ENCODE measurements at places on chromosomes 7 and 10. TPM values are rescaled to one million over a fixed set of nuclear protein-coding genes. Genes with fewer than 3 reads are reported as not detected.

The ACTL6B gene
- not detected for total RNA-seq

The DHX32 gene
- 19.1 TPM for total RNA-seq

GRCh38 chr10:46992803-46993561, 81.8 kb downstream of the PTPN20 start:
- H3K4me3 ChIP-seq: no peak overlapping the region
- no peaks in the 10 kb centered on the region for H3K36me3 ChIP-seq
- DNase-seq: no peak
- H3K27ac ChIP-seq: no peak overlapping the region

DNA sequence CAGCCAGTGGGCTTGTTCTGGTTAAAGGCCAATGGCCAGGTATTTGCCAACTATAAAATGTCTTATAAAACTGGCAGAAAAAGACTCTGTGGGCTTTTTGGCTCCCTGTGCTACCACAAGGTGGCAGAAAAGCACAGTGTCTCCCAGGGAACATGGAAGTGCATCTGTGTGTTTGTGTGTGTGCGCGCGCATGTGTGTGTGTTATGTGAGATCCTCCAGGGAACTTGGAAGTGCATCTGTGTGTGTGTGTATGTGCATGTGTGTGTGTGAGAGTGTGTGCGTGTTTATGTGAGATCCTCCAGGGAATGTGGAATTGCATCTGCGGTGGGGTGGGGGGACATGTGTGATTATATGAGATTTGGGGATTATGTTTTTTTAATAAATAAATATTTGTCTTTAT, 30.2 kb upstream of the ABI1 start:
- no peak overlapping the region for H3K4me3 ChIP-seq
- no peak overlapping the region for H3K27ac ChIP-seq
- H3K36me3 ChIP-seq: no peaks in the 10 kb centered on the region

DNA sequence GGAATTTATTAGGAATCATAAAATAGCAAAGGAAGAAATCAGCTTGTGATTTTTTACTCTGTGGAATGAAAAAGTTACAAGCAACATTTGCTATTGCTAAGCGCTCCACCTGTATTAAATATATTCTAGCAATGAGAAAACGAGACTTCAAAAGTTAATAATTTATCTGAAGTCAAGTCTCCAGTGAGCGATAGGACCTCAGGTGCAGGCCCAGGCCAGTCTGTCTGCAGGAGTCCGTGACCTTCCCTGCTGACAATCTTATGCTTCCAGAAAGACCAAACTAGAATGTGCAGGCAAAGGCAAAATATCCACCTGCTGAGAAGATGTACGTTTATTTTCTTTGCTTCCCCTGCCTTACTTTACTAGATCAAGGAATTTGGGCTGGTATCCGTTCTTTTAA, 22.7 kb downstream of the MRC1 start:
- H3K27me3 ChIP-seq: peaks cover 8% of the 10 kb centered on the region
- no peaks in the 10 kb centered on the region for H3K4me1 ChIP-seq
- no peak overlapping the region for H3K4me3 ChIP-seq
- H3K36me3 ChIP-seq: no peaks in the 10 kb centered on the region

DNA sequence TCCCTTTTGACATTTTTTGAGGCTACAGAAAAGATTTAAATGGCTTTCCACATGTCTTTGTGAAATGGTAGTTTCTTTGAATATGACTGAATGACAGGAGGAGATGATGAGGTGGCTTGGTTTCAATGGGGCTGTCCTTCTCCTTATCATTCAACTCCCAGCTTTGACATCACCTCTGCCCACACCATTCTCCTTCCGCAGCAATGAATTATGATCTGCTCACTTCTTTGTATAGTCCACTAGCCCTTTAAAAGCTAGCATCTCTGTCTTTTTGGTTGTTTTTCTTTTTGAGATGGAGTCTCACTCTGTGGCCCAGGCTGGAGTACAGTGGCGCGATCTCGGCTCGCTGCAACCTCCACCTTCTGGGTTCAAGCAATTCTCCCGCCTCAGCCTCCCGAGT, 31.7 kb downstream of the DCLRE1A start:
- H3K27me3 ChIP-seq: peaks cover 16% of the 10 kb centered on the region
- H3K27ac ChIP-seq: no peak overlapping the region
- DNase-seq: no peak
- H3K36me3 ChIP-seq: no peaks in the 10 kb centered on the region
- H3K4me3 ChIP-seq: no peak overlapping the region
- H3K4me1 ChIP-seq: no peaks in the 10 kb centered on the region

All from activated naive CD8-positive, alpha-beta T cell treated with anti-CD3 and anti-CD28 coated beads, Interleukin-2, amount 10 ng/mL, durations not matched to agents 7 days and 5 days (primary cell).